ENCODE measurements at places on chromosomes 1 and 21.

DNA sequence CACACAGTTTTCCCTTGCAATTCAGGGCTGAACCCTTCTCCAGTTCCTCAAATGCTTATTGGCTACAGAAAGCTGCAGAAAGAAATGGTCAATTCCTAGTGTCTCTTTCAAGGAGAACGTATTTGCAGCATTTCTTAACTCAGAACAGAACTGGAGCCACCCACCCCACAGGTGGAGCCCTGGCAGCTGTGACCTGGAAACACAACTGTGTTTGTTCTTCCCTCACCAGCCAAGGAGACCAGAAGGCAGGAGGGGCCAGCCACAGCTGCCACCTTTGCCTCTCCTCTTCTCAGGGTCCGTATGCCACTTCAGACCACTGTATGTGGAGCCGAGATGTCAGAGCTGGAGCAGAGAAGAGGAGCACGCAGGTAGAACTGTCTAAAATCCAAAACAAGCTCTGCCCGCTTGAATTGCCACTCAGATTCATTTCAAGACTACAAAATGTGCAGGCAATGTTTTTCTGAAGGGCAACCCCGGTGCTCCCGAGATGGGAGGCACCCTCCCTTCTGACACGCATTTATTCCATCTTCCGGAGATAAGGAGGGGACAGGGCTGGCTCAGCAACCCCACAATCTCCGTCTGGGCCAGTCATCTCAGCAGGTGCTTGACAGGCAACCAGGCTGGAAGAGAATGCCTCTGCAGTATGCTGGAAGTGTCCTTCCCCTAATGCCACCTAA, 16.7 kb downstream of the CD247 start:
- no peak for DNase-seq

GRCh38 chr21:21084179-21084578, 86.0 kb downstream of the NCAM2 start:
- peak; percentile 81 for DNase-seq

DNA sequence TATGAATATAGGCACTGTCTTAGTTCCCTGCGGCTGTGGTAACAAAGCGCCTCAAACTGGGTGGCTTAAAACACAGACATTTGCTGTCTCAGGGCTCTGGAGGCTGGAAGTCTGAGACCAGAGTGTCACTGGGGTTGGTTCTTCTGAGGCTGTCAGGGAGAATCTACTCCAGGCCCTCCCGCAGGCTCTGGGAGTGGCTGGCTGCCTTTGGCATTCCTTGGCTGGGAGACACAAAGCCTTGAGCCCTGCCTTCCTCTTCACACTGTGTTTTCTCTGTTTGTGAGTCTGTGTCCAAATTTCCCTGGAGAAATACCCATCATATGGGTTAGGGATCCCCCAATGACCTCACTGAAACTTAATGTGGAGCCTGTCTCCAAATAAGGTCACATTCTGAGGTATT, 38.5 kb downstream of the B3GALT5 start:
- no peak for DNase-seq

GRCh38 chr21:44800971-44801467, 601 bp downstream of the UBE2G2 start:
- DNase-seq = peak; percentile 26

- DNase-seq = no peak
Observed at GRCh38 chr1:237542525-237543418, 347.9 kb downstream of the ZP4 start.
